GM12864 (cell line): ENCODE measurements at places on chromosomes 7 and 10.

- DNase-seq, result no peak
These were observed 169.2 kb downstream of the SUGCT start for GRCh38 chr7:40303996-40304395.

DNA sequence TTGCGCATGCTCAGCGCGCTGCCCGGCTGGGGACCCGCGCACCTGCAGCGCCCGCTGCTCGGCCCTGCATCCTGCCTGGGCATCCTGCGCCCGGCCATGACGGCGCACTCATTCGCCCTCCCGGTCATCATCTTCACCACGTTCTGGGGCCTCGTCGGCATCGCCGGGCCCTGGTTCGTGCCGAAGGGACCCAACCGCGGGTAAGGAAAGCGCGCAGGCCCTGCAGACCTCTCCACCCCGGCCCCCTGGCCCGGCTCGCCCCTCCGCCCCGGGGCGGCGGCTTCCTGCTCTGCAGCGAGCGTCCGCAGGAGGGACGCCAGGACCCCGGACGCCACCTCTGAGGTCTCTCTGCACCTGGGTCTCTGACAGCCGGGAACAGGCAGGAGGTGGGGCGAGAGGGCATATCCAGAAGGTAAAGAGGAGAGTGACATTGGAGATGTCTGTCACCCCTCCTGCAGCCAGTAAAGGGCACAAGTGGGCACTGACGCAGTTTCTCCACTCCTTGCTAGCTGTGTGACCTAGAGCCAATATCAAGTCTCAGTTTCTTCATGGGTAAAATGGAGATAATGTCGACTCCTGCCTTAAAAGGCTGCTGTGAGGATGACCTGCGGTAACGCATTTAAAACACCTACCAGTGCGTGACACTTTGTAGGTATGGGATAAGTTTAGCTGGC lies 338 bp downstream of the ATP6V0E2 start:
- no peak for DNase-seq

GRCh38 chr10:71761541-71762113 lies 11.7 kb downstream of the VSIR start:
- DNase-seq, result no peak

- no peak for DNase-seq
These were observed 253.1 kb upstream of the KLF14 start for GRCh38 chr7:130987092-130987491.

GRCh38 chr7:141610671-141611070 lies 59.5 kb downstream of the AGK start:
- DNase-seq, result no peak

- no peak for DNase-seq
These were observed 234.9 kb upstream of the PPP1R3A start for GRCh38 chr7:114153700-114154099.
